NCI-H2107 (cell line): ENCODE measurements at places on chromosomes 2 and 18.
A peak's percentile ranks its signal among the peaks of the same experiment; 100 is the strongest.

GRCh38 chr18:21809725-21810124, 69.1 kb downstream of the MIB1 start:
- no peak for DNase-seq

DNA sequence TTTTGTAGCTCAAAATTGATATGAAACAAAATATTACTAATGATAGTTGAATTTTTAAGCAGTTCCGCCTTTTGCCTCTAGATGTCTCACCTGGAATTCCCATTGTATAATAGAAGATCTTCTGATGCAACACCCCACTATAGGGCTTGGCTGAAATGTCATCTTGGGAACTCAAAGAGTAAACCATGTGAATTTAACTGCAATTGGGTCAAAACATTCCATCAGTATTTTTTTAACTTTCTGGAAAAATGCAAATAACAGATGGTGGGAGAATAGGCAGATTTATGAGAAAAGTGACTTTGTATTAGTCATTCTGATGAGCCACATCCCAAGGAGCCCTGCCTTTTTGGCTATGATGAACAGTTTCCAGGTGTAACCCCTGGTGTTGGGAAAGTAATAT, 489.9 kb downstream of the NYAP2 start:
- no peak for DNase-seq

DNA sequence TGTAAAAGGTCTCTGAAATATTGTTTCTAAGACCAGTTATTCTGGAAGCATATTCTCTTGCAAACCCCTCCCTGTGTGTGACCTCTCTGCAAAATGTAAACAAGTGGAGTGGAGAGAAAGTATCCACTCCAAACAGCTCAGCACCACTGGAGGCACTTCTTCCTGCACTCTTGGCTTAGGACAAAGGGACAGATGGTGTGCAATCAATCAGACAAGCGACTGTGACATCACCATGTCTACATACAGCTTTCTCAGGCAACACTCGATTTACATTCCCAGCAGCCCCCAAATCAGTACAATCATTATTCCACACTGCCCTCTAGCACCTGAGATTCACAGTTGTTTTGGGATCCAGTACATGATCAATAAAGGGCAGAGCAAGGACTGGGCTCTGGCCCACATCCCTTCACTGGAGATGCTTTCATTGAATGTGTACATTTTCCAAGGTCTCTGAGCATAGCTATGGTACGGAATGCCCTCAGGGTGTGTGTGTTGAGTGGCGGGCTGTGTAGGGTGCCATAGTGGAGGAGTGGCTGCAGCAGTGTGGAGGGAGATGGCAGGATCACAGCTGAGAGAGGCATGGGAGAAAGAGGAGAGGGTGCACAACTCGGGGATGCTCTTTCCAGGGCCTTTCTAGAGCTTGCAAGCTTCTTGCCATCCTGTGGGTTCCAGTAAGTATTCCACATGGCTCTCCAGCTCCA, 311.8 kb upstream of the ST6GAL2 start:
- DNase-seq = no peak

DNA sequence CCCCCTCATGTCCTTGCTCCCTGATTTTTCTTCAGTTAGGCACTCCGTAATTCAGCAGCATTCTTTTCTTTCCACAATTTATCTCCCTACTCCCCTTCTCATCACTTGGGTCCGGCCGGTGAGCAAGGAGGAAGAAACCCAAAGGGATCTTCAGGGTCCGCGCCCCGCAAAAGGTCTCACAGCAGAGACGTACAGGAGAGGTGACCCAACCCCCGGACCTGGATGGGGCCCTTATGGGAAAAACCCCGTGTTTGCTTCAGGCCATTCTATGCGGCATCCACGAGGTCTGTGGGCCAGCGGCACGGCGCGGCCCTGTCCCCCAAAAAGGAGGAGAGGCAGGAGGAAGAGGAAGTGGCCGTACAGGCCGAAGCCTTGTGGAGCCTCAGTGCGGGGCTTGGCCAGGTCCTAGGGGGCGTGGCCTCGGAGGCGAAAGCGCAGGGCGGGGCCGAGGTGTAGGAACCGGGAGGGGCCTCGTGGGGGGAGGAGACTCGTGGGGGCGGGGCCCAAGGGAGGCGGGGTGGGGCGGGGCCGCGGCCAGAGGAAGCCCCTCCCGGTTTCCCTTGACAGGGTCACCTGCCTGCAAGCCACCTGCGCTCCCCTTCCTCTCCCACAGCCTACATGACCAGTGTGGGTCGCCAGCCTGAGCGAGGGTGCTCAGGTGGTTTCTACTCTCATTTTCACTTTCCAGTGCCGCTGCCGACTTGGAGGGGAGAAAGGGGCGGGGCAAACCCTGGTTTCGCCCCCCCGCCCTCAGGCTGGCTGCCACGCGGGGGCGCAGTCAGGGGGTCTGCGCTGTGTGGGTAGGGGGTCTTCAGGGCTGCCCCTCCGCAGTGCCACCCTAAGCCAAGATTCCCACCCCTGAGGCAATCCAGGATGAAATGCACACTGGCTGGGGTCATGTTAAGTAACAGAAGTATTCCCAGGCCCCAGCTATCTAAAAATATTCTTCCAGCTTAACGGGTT, 156.4 kb upstream of the XPO1 start:
- DNase-seq = peak; percentile 37

GRCh38 chr18:36828157-36828629, 609 bp downstream of the TPGS2 start:
- no peak for DNase-seq

DNA sequence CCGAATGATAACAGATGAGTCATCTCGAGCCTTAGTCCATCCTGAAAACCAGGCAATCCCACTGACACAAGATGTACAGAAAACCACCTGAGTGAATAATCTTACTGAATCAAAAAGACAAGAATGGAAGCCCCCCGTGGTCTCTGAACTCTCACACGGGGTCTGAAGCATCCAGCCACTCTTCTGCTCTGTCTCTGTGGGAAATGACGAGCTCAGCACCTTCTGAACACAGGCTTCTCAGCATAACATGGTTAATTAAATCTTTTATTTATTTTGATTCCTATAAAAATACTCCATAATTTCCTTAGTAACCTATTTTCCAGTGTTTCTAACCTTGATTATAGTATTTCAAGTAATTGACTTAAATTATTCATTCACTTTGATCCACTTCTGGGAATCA, 203.7 kb downstream of the TMEM163 start:
- DNase-seq = no peak

DNA sequence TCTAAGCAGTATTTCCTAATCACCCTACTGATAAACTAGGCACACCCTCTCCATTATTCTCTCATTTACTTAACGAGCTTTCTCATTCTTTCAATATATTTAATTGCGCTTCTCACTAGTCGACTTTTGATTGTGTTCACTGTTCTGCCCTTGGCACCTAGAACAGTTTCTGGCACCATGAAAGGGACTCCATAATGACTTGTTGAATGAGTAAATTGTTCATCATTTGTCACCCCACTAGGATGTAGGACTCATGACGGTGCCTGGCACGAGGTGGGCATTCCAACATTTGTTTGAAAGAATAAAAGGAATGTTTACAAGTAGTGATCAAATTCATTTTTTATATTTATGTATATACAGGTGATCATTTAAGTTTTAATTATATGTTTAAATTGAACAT, 123.7 kb downstream of the DIS3L2 start:
- no peak for DNase-seq

GRCh38 chr2:139079311-139079710, 299.1 kb upstream of the NXPH2 start:
- DNase-seq = no peak

GRCh38 chr2:1588051-1588977, 156.0 kb downstream of the PXDN start:
- DNase-seq = no peak

DNA sequence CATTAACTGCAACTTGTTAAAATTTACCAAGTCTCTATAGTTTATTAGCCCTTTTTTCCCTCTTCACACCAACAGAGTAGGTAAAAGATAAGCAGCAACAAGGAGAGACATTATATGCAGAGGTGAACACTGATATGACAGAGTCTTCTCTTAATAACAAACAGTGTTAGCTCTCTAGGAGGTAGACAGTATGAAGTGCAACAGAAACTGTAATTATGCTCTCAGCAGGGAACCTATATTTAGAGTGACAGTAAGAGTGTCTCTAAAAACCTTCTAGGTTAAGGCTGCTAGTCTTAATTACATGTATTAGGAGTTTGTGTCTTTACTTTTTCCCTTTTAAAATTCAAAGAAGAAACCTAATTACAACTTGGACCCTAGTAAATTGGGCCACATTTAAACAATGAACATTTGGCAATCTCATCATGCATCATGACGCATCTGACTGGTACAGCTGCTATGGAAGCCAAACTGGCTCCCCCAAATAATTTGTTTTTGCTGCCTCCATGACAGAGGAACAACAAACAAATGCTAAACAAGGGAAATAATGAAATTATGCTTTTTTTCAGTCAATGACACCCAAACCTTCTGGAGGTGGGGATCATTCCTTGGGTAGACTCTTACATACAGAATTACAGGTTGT, 69.9 kb upstream of the MMADHC start:
- DNase-seq = no peak

GRCh38 chr2:143955401-143956065, 564.4 kb downstream of the ZEB2 start:
- no peak for DNase-seq
